Sigmoid colon (tissue), 7 donors: ENCODE measurements at places on chromosomes 1 and 21. TPM values are rescaled to one million over a fixed set of nuclear protein-coding genes. Genes with fewer than 3 reads are reported as not detected.
A peak's percentile ranks its signal among the peaks of the same experiment; 100 is the strongest.

GRCh38 chr21:26847921-26848320 lies 2.7 kb upstream of the ADAMTS1 start:
- no peak overlapping the region for H3K27ac ChIP-seq
- H3K4me1 ChIP-seq, result peaks cover 8% of the 10 kb centered on the region
- no peak overlapping the region for H3K4me3 ChIP-seq
- no peak for DNase-seq
- no peaks in the 10 kb centered on the region for H3K36me3 ChIP-seq

DNA sequence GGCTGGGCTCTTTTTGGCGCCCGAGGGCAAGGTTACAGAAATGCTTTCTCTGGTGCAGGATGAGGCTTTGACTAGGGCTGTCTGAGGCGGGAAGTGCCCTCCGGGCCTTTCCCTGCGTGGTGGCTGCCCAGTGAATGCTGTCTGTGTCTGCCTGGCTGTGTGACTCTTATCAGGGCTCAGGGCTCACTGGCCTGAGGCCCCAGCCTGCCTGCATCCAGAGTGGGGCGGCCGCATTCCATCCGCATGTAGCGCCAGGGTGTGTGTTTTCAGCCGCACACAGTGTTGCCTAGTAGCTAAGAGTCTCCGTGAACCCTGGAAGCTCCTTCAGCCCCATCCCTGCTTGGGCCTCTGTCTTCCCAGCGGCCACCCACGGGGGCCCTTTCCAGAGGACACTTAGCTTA lies 59.1 kb downstream of the FAAP20 start:
- peak; percentile 91 for DNase-seq
- H3K27ac ChIP-seq, result peak overlapping the region; percentile 89
- H3K36me3 ChIP-seq, result no peaks in the 10 kb centered on the region
- no peak overlapping the region for H3K4me3 ChIP-seq
- no peaks in the 10 kb centered on the region for H3K4me1 ChIP-seq

Gene SETD4
- 14.5 TPM for total RNA-seq

Gene DYNLT5
- 0.49 TPM for total RNA-seq

DNA sequence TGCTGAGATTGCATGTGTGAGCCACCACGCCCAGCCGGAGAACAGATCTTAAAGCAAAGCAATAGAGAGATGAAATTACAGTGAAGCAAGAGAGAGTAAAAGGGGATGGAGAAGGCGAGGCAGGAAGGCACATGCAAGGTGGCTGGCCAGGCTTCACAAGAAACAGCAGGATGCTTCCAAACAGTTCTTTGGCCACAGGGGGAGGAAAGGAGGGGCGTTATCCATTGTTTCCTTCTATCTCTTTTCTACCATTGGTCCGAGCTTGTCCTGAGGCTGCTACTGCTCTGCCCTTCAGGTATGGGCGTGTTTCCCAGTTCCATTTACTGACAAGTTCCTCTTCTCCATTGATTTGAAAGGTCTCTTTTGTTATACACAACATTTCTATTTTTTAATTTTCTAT lies 33.7 kb upstream of the PARP1 start:
- H3K27me3 ChIP-seq, result no peaks in the 10 kb centered on the region
- H3K27ac ChIP-seq, result no peak overlapping the region
- H3K36me3 ChIP-seq, result no peaks in the 10 kb centered on the region
- H3K4me3 ChIP-seq, result no peak overlapping the region

Gene GJA9
- not detected for total RNA-seq
